ENCODE measurements at places on chromosomes 3 and 15.

DNA sequence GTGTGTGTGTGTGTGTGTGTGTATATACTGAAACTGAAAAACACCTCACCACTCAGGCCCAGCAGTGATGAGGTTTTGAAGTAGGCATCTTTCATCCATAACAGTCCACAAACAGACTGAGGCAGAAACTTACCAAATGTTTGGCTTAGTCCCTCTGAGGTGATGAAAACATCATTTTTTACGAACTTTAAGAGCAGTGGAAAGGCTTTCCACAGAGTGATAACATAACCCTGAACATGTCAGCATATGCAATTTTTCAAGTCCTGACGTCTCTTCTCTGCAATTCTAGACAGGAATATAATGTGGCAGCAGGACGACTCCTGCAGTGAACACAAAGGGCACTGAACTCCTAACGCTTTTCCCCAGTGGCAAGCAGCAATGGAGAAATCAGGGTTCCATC is 247.0 kb upstream of the THBS1 start:
- DNase-seq, result no peak

DNA sequence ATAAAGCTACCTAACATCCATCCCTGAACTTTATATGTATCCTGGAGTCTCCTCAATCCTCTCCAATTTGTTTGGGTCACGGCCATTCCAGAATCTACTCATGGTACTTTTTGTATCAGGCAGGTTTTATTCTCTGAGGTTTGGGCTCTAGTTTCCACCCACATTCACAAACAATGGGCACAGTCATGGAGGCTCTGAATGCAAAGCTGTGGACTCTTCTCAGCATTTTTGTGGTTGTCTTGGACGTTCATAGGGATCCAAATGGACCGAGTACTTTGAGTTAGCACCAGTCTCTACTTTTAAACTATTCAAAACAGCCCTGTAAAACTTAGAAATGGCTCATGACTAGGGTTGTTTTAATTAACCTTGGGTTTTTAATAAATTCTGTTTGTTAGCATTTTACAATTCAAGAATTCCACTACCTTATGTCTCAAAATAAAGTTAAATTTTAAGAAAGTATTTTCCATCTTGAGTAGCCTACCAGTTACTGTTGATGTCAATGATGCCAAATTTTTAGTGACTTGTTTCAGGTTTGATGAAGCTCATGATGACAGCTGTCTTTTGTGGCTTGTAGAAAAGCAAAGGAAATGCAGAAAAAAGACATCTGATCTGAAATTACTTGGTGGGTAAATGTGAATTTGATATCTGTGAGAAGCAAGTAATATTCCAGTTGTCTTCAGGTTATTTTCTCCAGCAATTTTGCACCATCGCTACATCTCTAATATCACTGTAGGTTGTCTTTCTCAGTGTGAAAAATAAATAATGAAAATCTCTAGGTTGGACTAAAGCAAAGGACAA is 275.7 kb upstream of the THBS1 start:
- DNase-seq, result no peak

DNA sequence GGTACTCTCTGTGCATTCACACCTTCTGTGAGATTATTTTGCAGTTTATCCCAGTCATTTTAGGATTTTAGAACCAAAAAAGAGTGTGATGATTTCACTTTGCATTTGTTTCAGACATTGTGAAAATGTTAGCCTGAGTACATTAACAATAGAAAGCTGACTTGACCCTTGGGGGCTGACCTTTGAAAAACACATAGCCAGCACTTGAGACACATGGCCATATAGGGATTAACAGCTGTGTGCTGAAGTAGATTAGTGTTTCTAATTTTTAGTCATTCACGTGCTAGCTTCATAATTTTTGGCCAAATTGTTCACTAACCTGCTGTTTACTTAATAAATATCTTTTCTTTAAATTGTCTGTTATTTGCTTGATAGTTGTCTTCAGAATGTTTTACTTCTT is 3.5 kb downstream of the FEM1B start:
- no peak for DNase-seq

GRCh38 chr3:159265705-159266104 is 463.9 kb downstream of the MFSD1 start:
- no peak for DNase-seq

- no peak for DNase-seq
Observed at GRCh38 chr15:64566629-64567427, 106.5 kb downstream of the ZNF609 start.

DNA sequence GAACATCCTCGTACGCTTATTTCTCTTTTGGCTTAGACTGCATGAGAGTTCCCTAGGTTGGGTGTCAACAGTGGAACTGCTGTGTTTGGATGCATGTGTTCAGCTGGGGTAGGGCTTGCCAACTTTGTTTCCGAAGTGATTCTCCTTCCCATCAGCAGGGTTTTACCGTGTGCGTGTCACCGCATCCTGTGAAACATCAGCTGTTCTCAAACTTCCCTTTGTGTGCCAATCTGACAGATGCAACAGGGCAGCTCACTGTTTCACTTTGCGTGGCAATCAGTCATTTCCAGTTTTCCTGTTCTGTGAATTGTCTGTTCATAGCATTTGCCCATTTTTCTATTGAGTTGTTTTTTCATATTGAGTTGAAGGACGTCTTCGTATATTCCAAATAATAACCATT is 218.8 kb downstream of the VPS13C start:
- DNase-seq, result no peak

- no peak for DNase-seq
Observed at GRCh38 chr15:36970522-36970921, 129.8 kb downstream of the MEIS2 start.
